ENCODE measurements at places on chromosomes 4 and X.

DNA sequence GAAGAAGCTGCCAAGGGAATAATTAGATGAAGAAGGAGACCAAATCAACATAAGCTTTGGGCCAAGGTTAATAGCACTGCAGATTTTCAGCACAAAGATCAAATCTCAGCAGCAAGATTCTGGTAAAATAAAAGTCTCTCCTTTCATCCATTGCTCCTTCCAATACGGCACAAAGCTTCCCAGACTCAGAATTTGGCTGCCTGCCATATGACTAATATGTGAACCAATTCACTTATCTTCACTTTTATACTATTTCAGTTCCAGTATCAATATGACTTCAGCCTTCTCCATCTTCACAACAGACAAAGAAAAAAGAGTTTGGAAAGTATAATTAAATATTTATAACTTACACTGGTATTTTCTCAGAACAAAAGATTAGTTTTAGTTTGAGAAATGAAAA lies 978.3 kb upstream of the GRID2 start:
- no peak for DNase-seq

DNA sequence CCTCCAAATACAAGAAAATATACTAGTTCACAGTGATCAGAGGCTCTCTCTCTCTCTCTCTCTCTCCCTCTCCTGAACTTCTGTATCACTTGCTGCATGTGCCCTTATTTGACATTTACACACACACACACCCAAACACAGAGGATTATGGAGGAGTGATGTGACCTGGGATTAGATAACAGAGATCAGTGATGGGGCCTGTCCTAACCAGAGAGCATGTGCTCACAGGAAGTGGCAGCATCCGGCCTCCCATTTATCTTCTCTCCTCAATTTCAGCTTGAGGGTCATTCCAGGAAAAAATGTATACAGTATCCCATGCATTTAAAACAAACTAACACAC lies 143.0 kb downstream of the TSPAN5 start:
- no peak for DNase-seq

DNA sequence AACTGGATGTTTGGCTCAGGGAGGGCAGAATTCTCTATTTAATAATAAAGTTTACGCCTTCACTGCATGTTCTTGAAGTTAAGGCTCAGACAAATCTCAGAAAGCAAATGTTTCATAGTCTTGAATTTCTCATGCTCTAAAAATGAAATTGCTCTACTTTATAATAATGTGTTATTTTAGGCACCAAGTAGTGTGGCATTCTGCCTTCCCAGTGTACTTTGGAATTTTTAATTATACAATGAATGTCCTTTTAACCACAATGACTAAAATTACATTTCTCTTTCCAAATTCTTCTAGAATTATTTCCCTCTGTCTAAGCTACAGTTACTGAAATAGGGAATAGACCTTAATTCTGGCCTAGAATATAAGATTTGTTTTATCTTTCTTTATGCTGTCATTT lies 97.9 kb upstream of the PDE5A start:
- DNase-seq, result no peak

GRCh38 chr4:1315836-1316536 lies 26.3 kb downstream of the MAEA start:
- DNase-seq, result no peak

- DNase-seq, result no peak
These were observed 41.7 kb downstream of the MAGEC1 start for GRCh38 chrX:141945426-141945825.

- DNase-seq, result no peak
These were observed 127.0 kb downstream of the IL15 start for GRCh38 chr4:141763374-141763773.

- no peak for DNase-seq
These were observed at the start of gene RAB33A for GRCh38 chrX:130171446-130172126. RAB33A (plus strand) TSS chrX:130171962; CDS start chrX:130172063, 101 bp downstream.

DNA sequence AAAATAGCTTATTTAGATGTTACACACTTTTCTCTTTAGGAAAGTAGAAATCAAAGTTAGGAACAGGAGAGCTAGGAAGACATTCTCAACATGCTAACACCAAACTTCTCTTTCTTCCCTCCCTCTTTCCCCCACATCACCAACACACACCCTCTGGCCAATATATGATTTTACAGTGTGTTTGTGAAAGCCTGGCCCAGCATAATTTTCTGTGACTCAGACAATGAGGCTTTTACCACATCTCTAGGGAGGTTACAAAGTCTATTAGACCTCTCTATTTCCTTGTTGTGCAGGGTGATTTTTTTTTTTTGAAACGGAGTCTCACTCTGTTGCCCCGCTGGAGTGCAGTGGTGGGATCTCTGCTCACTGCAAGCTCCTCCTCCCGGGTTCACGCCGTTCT lies 189.9 kb downstream of the AASDH start:
- no peak for DNase-seq

GRCh38 chr4:51909236-51909703 lies 66.3 kb downstream of the DCUN1D4 start:
- no peak for DNase-seq

- DNase-seq, result no peak
These were observed 29.5 kb downstream of the ASMTL start for GRCh38 chrX:1423215-1423614.

- no peak for DNase-seq
These were observed 193.5 kb upstream of the NEIL3 start for GRCh38 chr4:177116161-177116560.

DNA sequence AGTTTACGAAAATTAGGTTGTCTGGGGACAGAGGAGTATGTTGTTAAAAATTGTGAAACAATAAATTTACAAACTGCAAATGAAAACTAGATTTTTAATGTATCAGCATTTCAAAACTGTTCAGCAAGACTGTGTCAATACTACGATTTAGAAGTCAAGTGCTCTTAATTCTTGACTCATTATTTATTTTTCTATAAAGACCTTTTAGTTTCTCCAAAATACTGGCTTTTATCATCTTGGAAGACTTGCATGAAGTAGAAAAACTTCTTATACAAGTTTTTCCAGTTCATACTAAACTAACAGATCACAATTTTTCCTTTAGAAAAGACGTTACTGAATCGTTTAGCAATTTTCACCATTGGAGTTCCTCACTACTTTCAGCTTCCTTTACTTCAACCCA lies 231.4 kb downstream of the PPP3CA start:
- no peak for DNase-seq

GRCh38 chr4:74038425-74039314 lies at the start of gene CXCL3:
CXCL3 (minus strand) TSS chr4:74038689; CDS start chr4:74038611, 78 bp downstream.
- DNase-seq, result no peak

DNA sequence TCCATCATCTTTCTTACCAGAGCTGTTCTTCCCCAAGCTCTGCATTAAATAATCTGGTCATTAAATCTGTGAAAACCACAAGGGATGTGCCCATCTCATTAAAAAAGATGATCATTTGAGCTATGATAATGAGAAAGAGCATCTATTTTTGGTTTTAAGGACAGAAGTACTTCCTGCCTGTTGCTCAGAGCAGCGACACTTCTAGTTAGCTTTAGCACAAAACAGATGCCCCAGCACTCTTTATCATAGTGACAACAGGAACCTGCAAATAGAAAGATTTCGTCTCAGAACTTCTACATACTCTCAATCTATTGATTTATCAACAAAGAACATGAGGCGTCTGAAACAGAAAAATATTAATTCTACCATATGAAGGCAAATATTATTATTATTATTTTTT lies 140.1 kb downstream of the APBB2 start:
- no peak for DNase-seq

- DNase-seq, result no peak
These were observed 121.5 kb downstream of the REELD1 start for GRCh38 chr4:146335763-146336409.

GRCh38 chr4:82638479-82638878 lies 76.7 kb upstream of the TMEM150C start:
- no peak for DNase-seq

- DNase-seq, result no peak
These were observed 46.8 kb upstream of the ELF2 start for GRCh38 chr4:139223682-139224317.

DNA sequence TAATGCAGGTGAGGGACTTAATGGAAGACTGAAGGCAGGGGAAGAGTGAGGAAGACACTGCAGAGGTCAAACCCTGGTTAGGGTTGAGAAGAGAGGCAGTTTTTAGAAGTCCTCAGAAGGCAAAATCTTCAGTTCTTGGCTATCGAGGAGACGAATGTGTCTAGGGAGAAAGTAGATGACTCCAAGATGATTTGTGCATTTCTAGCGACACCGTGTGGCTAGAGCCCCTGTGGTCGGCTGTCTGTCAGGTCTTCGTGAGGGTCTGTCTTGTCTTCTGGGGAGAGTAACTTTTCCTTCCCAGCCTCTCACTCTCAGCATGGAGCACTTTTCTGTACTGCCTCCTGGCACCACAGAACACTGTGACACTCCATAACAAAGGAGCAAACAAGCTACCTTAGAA lies 458.1 kb downstream of the STIM2 start:
- no peak for DNase-seq

GRCh38 chr4:169167957-169168858 lies 102.5 kb downstream of the SH3RF1 start:
- DNase-seq, result no peak

GRCh38 chr4:90540536-90540935 lies 413.3 kb downstream of the CCSER1 start:
- no peak for DNase-seq

DNA sequence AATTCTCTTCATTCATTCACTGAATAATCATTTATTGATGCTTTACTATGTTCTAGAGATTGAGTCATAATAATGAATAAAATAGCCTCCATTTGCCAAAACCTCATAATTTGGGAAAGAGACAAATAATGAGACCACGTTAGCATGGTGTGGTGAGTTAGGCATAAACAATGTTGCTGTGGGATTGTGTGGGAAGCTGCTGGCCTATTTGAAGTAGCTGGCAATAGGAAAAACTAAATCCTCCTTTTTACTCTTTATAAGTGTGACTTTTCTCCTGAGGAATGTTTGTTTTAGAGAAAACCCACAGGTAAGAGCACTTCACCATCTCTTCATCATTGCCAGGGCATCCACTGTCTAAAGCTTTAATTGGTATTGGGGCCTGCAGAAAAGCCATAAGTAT lies 95.3 kb downstream of the AREG start:
- DNase-seq, result no peak

- no peak for DNase-seq
These were observed 320.2 kb upstream of the GATB start for GRCh38 chr4:152081024-152081423.

DNA sequence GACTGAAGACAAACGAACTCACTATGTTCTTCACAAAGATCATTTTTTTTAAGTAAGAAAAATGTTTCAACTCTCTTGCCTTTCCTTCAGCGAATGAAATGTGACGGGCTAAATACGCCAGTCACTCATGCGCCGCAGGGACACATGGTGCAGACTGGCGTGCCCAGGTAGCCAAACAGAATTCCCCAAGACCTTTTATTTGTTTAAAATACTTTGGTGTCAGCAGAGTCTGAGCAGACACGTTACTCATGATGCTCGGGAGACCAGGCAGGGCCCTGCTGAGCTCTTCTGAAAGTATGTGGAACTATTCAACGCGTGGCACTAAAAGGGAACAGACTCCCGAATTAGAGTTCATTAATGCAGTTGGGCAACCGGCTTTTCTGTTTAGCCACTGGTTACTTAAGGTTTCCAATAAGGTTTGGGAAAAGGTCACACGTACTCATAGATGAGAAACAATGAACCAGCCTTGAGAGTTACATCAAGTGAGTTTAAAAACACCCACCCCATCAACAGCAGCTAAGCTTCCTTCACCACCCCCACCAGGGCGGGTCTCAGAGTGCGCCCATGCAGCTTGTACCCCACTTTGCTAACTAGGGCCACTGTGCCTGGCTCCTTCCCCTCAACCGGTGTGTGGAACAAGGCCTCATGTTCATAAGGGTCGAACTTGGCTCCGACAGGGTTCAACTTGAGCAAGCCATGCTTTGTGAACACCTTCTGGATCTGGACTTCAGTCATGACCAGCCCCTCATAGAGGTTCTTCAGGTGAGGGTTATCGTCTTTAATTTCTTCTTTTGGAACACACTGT lies 7.3 kb downstream of the GRPEL1 start:
- no peak for DNase-seq

- no peak for DNase-seq
These were observed 29.8 kb downstream of the CD99L2 start for GRCh38 chrX:150868625-150869024.

GRCh38 chrX:24395775-24396174 lies 35.3 kb downstream of the SUPT20HL1 start:
- DNase-seq, result no peak

DNA sequence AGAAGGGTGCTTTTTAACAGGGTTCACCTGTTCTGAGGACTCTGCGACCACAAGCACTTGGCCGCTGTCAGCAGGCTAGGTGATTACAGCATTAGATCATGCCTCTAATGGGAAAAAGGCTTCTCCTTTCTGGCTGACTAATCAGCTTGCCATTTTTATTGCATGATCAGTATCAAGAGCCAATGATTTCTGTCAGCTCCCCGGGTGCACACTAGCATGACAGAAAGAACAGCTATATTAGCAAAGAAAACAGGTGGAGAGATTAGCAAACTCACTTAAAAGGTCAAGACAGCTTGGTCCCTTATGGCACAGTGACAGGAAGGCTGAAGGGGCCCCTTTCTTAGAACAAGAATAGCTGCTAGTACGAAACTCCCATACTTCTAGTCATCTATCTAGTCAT lies 170.0 kb downstream of the SMIM20 start:
- DNase-seq, result no peak

DNA sequence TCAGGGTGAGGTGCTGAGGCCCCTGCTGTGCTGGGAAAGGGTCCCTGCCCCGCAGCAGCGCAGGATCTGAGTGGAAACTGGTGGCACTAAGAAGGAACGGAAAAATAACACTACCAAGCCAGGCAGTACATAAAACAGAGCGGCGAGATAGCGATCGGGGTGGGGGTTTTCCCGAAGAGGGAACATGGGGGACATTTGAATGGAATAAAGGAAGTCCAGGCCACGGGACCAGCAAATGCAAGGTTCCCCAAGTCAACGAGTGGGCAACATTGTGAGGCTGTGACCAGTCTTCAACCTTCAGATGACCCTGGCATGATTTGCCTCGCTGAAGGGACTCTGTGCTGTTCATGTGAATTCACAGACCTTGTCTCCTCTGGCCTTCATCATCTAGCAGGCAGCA lies 13.7 kb downstream of the MSX1 start:
- DNase-seq, result no peak

DNA sequence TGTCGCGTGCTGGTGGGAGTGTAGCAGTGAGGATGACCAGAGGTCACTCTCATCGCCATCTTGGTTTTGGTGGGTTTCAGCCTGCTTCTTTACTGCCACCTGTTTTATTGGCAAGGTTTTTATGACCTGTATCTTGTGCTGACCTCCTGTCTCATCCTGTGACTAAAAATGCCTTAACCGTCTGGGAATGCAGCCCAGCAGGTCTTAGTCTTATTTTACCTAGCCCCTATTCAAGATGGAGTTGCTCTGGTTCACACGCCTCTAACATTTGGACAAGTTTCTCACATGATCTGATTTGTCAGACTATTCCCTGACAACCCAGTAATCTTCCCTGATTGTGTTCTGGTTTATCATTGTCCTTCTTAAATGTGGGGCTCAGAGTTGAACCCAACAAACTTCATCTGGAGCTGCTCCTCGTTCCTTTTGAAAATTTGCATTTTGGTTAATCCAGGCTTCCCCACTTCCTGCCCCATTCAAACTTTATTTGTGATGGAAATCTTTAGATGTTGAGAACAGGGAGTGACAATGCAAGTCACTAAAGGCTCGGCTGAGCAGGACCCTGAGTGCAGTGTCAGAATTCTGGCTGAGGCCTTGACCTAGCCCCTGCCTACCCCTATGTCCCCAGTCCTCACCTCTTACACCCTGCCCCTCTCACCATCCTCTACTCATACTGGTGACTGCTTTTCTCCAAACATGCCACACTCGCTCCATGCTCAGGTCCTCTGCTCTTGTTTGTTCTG lies 226.8 kb downstream of the STIM2 start:
- DNase-seq, result no peak

- DNase-seq, result no peak
These were observed 103.5 kb downstream of the GPR143 start for GRCh38 chrX:9662148-9662547.

GRCh38 chr4:38381788-38382187 lies 282.2 kb upstream of the KLF3 start:
- DNase-seq, result no peak
